ENCODE measurements at places on chromosomes 6 and 20.

DNA sequence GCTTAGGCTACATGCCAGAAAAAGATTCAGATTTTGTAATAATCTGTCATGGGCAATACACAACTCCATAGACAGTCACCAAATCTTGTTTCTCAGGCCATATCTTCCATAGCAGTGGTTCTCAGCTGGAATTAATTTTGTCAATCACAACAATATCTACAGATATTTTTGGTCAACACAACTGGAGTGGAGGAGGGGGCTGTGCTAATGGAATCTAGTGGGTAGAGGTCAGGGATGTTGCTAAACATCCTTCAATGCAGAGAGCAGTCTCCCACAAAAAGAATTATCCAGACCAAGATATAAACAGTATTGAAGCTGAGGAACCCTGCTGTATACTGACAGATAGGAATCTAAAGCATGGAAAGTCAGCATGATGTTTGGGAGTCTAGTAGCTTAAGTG is 174.6 kb downstream of the UBE3D start:
- no peak for DNase-seq

DNA sequence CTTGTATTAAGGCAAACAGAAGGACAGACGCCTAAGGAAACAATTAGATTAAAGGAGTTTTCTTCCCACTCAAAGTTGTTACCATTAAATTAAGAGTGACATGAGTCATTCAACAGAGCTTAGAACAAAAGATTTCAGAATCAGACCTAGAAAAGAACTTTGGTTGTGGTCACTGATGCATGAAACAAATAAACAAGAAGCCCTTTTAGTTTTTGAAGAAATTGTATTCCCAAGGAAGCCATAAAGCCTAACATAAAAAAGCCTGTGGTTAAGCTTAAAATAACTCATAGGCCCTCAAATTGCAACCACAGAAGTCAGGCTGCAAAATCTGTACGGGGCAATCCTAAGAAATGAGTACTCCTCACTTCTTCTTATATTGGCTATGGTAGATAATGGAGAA is 17.9 kb upstream of the TRIM26 start:
- no peak for DNase-seq

- no peak for DNase-seq
These were observed 66.7 kb downstream of the RFPL4B start for GRCh38 chr6:112413780-112414179.

GRCh38 chr6:2861060-2861821 is 19.6 kb upstream of the SERPINB1 start:
- peak; percentile 21 for DNase-seq

GRCh38 chr6:38396209-38396608 is 243.5 kb downstream of the BTBD9 start:
- DNase-seq: no peak

- DNase-seq: no peak
These were observed 226.3 kb downstream of the RNF144B start for GRCh38 chr6:18613319-18613925.

DNA sequence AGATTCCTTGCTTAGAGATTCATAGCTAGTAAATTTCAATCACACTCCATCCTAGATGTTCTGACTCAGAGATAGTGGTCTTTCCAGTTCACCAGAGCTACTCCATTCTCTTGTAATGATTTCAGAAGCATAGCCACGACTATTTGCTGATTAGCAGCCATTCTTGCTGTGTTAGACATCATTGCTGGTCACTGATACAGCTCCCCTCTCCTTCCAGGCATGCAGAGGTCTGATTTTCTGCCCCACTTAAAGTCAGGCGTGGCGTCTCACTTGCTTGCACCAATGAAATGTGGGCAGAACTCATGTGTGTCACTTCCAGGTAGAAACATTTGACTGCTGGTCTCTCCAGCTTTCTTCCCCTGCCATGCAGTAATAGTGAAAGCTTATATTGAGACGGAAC is 168.9 kb upstream of the JARID2 start:
- DNase-seq: no peak

GRCh38 chr20:37406010-37406998 is 60.4 kb downstream of the SRC start:
- DNase-seq: peak; percentile 44

GRCh38 chr6:133817460-133818047 is 71.4 kb upstream of the TCF21 start:
- DNase-seq: peak; percentile 61

DNA sequence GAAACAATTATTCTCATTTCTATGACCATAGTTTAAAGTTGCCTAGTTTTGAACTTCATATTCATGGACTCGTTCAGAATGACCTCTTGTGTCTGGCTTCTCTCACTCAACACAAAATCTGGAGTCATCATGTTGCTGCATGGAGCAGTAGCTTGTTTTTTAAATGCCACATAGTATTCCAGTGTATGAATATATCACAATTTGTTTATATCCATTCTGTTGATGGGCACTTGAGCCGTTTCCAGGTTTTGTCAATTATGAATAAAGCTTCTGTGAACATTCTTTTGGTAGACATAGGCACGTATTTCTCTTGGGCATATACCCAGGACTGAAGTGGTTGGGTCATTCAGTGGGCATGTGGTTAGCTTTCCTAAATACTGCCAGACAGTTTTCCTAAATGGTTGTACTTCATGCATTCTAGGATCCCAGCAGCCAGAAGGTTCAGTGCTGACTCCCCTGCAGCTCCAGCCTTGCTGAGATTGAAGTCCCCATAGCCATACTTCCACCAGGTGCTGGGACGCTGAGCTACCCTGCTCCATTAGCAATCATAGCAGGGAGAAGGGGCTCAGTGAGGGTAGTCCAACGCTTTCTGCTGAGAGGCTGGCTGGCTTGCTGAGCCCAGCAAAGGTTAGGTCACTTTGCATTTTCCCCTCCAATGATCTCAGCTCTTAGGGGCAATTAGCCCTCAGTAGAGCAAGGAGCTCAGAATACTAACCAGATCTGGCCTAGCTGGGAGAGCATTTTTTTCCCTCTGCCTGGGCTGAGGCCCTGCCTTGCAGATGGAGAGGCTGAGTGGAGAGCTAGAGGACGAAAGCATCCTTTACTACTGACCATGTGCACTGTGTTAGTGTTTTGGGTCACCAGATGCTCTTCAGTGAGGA is 35.7 kb upstream of the CTNNBL1 start:
- no peak for DNase-seq

DNA sequence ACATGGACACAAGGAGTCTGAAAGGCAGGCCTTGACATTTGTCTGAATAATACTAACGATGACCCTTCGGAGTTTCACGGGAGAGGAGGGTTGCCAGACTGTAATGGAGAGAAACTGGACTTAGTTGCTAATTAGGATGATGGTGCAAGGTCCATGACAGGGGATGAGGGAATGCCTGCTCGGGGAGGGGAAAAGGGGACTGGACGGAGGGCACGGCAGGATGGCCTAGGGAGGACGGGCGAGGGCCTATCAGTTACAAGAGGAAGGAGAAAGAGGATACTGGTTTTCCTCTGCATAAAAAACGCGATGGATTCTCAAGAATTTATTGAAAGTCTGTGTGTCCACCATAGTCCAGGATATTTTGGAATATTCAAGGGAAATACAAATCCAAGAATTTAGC is 42.7 kb downstream of the IRAK1BP1 start:
- DNase-seq: no peak

DNA sequence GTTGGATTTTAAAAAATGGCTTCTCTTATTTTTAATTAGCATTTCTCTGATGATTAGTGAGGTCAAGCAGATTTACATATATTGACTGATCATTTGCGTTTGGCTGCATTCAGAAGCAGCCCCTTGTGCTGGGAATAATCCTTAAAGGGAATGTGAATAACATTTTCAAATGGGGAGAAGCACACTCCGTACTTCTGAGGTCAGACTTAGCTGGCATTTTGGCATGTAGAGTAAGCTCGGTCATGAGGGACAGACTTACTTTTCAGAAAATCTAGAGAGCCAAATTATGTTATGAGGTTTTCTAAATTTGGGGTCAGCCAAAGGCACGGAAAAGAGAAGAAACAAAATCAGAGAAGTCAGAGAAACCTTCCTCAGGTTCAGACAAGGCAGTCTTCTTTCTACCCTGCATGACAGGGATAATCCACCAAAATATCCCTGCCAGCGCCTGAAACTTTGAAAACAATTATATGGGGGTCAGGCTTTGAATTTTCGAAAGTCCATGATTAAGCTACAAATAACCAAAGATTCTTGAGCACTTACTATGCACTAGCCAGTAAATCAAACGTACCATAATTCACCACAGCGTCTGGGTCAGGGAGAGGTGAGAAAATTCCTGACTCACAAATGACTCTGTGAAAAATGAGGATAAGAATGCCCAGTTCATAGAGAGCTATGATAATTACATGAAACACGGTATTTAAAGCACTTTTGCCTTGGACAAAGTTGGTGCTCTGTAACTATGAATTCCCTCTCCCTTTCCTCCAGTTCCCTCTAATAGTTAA is 44.9 kb downstream of the ADAT2 start:
- DNase-seq: no peak

DNA sequence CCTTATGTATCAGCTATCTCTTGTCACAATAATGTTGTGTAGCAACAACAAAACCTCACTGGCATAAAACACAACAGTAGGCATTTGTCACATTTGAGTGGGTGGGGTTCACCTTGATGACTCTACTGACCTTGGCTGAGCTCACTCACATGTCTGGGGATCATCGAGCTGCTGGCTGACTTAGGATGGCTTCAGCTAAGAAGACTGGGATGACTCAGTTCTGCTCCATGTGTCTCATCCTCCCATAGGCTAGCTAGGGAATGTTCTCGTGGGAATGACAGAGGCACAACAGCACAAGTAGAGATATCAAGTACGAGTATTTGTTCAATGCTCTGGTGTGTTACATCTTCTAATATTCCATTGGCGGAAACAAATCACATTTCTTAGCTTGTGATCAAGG is 167.9 kb downstream of the PLCB1 start:
- no peak for DNase-seq

GRCh38 chr6:153215242-153215641 is 84.2 kb upstream of the RGS17 start:
- no peak for DNase-seq

DNA sequence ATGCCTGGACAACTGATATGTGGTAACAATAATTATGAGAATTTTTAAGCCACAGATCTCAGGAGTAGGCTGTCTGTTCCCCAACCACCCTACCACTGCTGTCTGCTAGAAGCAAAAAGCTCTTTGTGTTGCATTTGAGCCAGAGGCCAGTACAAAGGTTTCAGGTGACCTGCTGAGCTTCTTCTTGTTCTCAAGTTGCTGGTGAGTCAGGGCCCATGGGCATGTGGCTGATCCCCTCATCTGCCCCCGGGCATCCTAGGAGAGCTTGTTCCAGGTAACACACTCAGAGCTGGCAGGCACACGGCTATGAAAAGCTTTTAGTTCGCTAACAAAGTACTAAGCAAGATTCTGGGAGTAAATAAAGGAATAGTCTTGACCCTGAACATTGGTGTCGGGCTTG is 285.3 kb downstream of the CDC5L start:
- DNase-seq: no peak

DNA sequence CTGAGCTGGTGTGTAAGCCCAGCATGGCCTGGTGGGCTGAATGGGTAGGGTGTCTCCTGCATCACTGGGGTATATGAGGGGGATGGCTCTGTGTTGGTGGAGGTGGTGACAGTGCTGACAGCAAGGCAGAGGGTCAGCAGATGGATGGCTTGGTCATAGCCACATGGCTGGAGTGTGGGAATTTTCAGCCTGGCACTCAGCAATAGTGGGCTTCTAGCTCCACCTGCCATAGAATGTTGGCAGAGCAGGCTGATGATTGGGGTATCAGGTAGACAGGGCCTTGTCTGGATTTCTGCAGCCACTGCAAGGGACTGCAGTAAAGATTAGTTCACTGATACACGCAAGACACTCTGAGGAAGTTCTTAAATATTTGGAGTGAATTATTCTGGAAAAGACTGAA is 137.5 kb upstream of the BACH2 start:
- no peak for DNase-seq

- peak; percentile 25 for DNase-seq
These were observed 786 bp downstream of the ADRM1 start for GRCh38 chr20:62303340-62304226.

DNA sequence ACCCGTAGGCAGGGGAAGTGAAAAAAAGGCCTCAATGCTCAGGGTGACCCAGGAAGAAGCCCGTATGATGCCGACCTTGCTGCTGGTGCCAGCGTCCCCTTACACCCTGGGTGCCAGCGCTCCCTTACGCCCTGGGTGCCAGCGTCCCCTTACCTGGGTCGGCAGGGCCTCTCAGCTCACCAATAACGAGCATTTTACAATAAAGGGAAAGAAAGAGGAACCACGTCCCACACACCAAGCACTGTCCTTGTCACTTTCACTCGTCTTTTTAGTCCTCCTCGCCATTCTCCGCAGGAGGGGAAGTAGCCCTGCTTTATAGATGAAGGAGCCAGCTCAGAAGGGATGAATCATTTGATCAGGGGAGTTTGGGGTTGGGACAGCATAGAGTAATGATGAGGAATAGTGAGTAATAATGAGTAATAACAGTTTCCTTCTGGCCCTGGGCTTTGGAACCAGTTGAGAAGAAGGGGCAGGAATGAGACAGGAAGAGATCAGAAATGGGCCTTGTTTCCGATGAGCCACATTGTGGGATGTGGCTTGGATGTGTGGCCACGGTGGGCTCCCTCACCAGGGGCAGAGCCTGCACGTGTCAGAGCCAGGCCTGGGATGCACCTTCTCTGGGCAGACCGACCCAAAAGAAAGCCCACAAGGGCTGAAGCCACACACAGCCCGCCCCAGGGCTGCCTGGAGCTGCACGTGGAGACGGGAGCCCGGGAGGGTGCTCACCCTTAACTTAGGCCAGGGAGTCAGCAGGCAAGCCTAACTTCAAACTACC is 75.7 kb downstream of the SYNJ2 start:
- peak; percentile 70 for DNase-seq

DNA sequence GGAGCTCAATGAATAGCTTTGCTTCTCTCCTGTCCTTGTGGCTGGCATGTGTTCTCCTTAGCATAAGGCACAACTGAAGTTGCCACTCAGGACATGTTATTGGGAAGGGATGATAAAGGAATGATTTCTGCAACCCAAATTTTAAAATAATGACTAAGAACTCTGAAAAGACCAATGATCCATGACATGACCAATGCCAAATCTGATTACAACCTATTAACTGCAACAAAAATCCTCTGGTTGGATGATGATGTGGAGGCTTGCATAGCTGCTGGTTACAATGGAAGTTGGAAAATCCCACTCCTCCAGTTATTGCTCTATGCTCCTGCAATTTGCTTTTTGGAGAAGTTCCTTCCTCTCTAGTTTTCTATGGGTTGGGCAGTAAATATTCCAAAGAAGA is 63.4 kb upstream of the FBXL4 start:
- DNase-seq: no peak

DNA sequence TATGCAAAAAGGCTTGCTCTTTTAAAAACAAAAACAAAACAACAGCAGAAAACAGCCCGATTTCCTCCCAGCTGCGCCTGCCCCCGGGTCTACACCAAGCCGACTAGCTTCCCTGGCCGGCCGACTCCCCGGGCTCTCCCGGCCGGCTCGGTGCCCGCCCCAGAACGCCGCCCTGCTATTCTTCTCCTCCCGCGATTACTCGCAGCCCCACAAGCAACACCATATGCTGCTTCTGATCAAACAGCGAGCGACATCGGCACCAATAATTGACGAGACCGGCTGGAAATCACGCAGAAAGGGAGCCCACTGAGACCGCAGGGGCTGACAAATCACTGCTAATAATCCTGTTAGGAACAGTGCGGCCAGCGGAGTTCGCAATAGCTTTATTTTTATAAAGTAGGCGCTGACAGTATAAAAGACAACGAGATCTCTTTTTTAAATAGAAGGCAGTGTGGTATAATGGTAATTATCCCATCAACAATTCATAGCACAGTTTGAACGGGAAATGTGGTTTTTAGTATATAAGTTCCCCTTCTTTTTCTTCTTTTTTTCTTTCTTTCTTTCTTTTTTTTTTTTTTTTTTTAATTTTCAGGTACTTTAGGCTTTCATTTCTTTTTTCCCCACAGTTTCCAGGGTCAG is 3.3 kb downstream of the SIM1 start:
- DNase-seq: no peak

GRCh38 chr20:14295238-14295637 is 42.2 kb downstream of the FLRT3 start:
- no peak for DNase-seq

Measured in activated CD4-positive, alpha-beta T cell treated with anti-CD3 and anti-CD28 coated beads, Interleukin-2, amount 50 U/mL, for 48 hours (primary cell).